ENCODE measurements at places on chromosomes 16 and 17. TPM values are rescaled to one million over a fixed set of nuclear protein-coding genes. Genes with fewer than 3 reads are reported as not detected.

GPR139 gene
- not detected for total RNA-seq

CIBAR2 gene
- not detected for total RNA-seq

- no peak for DNase-seq
Observed at GRCh38 chr17:57357392-57357784, 101.1 kb downstream of the MSI2 start.

GRCh38 chr16:66949472-66949871 lies 11.6 kb upstream of the CES3 start:
- no peak for DNase-seq

- no peak for DNase-seq
Observed at GRCh38 chr17:37492167-37492566, 2.5 kb downstream of the DUSP14 start.

All from LHCN-M2 (cell line).